Kidney tubule cell (primary cell): ENCODE measurements at places on chromosomes 6 and 20.

DNA sequence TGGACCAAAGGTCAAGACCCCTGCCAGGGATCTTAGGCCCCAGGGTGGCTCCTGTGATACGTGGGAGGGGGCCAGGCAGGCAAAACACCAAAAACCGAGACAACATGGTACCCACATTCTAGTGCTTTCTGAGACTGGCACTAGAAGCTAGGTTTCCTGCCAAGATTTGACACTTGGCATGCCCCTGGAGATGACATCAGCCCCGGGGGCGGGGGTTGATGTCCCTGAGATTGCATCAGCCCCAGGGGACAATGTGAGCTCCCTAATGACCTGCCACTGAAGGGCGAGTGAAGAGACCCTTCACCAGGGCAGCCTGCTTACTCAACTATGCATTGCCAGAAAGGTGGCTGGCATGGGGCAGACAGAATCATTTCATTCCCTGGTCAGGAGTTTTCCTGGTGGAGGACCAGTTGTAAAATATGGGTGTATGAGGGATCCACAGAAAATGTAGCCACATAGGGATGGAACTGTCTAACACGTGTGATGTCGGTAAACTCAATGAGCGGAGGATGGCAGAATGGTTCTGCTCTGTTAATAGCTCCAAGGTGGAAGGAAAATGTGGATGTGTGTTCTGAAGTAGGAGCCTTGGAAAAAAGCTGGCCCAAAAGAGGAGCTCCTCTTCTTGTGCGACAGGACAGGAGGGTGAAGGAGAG is 219.7 kb downstream of the UNC5CL start:
- DNase-seq, result no peak

DNA sequence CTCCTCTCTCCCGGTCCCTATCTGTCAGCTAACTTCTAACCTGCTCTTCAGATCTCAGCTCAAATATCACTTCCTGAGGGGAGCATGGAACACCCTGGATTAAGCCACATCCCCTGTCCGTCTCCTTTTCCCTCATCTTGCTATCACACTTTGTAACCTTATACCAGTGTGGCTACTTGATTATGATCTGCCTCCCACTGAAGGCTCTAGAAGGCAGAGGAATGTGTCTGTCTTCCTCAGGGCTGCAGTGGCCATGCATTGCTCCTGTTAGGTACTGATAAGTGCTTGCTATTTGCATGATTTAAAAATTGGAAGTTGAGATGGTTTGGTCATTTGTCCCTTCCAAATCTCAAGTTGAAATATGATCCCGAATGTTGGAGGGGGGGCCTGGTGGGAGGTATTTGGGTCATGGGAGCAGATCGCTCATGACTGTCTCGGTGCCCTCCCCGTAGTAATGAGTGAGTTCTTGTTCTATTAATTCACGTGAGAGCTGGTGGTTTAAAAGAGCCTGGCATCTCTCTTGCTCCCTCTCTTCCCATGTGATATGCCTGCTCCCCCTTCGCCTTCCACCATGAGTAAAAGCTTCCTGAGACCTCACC is 71.4 kb downstream of the PLCB4 start:
- DNase-seq, result no peak

DNA sequence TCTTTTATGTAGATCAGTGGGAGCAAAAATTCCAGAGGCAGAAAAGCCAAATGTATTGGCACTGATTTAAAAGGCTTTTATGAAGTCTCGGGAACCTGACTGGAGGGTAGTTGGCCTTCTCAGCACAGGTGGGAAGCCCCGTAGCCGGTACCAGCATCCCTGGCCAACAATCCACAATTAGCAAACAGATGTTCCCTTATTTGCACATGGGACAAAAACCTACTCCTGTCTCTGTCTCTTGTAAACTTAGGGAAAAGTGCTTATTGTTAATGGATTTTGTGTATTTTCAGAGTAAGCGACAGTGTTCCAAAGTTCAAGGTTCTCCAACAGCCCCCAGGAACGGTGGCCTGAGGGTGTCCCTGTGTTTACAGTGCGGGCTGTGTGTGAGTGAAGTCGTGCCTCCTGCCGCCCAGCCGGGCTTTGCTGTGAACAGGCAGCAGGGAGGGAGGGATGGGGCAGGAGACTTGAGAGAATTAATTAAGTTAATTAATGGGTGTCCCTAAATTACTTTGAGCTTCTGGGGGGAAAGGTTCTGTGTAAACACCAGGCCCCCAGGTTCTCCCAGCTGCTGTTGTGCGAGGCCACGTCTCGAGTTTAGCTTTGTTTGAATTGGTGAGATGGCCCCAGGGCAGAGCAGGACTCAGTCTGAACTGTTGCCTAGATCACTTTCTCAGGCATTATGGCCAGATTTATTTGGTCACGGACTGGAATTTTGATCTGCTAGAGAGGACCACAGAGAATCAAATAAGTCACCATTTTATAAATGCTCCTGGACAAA is 3.9 kb downstream of the SYNJ2 start:
- no peak for DNase-seq

GRCh38 chr20:18057101-18057993 is at the start of gene OVOL2:
OVOL2 (minus strand) TSS chr20:18057916; CDS start chr20:18057634, 282 bp downstream.
- peak; percentile 66 for DNase-seq

DNA sequence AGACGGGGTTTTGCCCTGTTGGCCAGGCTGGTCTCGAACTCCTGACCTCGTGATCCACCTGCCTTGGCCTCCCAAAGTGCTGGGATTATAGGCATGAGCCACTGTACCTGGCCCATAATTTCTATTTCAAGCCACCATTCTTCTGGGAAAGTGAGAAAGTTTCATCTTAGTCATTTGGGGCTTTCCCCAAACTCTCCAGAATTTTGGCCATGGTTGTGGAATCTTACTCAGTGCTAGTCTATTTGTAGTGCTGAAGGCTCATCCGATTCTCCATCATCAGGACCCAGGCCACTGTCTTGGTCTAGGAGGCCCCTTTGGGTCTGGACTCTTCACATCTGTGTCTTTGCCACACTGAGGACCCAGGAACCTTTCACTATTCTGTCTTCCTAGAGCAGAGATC is 164.9 kb downstream of the EYA2 start:
- DNase-seq, result no peak

- no peak for DNase-seq
Measured at GRCh38 chr6:90351696-90352095, 55.1 kb upstream of the BACH2 start.
